ENCODE measurements at places on chromosomes 13 and 19.

DNA sequence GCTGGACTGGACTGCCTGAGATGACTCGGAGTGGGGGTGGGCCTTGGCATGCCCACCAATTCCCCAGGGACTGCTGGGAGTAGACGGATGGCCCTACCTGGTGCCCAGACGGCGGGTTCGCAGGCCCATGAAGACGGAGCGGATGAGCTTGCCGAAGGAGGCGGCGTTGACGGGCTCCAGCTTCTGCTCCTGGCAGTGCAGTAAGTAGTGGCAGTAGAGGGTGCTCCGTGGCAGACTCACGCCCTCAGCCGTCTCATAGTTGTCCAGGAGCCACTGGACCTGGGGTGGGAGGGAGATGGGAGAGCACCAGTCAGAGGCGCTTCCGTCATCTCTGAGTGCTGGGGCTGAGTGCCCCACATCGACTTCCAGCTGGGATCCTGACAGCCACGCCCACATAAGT, 17.6 kb downstream of the DCAF15 start:
- DNase-seq = no peak

GRCh38 chr13:29050719-29051118, 230.6 kb downstream of the MTUS2 start:
- no peak for DNase-seq

DNA sequence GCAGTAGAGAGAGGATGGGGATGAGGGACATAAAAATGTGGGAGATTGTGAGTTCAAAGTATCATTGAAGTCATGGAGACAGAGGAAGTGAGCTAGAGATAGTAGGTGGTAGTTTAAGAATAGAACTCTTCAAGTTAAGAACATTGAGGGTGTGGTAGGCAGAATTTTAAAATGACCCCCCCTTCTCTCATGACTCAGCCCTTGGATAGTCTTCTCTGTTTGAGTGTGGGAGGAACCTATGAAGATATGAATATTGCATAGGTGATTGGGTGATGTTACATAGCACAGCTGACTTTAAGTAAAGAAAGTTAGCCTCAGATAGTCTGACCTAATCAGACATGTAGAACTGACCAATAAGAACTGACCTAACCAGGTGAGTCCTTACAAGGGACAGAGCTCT, 418.6 kb downstream of the FOXO1 start:
- no peak for DNase-seq

DNA sequence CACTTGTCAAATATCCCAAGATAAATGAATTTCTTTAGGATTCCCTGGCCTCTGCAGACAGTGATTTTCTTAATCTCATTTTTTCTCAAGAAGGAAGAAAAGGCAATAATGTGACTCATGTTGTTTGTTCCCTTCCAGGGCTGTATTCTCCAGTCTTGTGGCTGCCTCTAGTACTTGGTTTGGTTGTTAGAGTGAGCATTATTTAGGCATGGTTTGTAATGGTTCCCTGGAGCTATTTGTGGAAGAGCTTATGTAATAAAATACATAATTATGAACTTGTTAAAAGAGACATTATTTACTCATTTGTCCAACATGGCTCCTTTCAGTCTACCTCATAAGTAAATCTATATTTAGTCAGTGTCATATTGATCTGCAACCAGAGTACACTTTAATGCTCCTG, 270.4 kb downstream of the DCT start:
- DNase-seq = no peak

DNA sequence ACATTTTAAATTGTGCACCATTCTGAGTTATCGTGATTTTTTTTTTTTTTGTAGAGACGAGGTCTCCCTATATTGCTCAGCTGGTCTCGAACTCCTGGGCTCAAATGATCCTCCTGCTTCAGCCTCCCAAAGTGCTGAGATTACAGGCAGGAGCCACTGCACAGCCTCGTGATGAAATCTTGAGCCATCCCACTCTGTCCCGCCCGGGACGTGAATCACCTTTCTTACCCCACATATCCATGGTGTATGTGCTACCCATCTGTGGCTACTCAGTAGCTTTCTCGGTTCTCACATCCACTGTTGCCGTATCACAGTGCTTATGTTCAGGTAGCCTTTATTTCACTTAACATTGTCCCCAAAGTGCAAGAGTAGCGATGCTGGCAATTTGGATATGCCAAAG, 26.5 kb downstream of the PAK4 start:
- no peak for DNase-seq

DNA sequence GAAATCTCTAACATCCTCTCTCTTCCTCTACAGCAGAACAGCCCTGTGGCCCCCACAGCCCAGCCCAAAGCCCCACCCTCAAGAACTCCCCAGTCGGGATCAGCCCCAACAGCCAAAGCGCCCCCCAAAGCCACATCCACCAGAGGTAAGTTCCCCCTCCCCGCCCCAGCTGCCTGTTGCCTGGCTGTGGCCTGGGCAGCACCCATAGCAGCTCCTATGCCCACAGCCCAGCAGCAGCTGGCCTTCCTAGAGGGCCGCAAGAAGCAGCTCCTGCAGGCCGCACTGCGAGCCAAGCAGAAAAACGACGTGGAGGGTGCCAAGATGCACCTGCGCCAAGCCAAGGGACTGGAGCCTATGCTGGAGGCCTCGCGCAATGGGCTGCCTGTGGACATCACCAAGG, 14.5 kb downstream of the CC2D1A start:
- DNase-seq = no peak

- DNase-seq = no peak
Measured at GRCh38 chr13:104809483-104809882, 1726.0 kb downstream of the EFNB2 start.

DNA sequence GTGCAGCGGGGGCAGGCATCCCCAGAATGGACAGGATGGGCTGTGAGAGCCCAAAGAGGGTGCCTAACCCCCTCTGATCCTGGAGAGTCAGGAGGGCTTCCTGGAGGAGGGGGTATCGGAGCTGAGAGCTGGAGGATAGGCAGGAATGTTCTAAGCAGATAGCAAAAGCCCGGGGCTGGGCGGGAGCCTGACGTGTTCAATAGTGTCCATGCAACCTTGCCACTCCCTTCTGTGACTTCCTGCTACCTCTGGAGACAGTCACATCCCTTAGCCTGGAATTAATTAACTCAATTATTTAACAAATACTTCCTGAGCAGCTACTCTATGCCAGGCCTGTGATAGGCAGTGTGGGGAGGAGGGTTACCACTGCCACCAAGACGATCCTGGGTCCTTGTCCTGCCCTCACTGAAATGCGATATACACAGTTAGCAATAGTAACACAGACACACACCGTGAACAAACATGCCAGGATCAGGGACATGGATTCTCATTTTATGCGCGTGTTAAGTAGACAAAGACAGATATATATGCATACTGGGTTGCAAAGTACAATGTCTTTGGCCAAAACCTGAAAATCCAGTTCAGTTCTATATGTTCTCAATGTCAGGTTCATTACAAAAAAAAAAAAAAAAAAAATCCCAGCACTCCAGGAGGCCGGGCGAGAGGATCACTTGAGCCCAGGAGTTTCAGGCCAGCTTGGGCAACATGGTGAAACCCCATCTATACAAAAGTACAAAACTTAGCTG, 10.7 kb downstream of the AP2S1 start:
- no peak for DNase-seq

Measured in NCI-H1105 (cell line).